ENCODE measurements at places on chromosomes 7 and 10.

DNA sequence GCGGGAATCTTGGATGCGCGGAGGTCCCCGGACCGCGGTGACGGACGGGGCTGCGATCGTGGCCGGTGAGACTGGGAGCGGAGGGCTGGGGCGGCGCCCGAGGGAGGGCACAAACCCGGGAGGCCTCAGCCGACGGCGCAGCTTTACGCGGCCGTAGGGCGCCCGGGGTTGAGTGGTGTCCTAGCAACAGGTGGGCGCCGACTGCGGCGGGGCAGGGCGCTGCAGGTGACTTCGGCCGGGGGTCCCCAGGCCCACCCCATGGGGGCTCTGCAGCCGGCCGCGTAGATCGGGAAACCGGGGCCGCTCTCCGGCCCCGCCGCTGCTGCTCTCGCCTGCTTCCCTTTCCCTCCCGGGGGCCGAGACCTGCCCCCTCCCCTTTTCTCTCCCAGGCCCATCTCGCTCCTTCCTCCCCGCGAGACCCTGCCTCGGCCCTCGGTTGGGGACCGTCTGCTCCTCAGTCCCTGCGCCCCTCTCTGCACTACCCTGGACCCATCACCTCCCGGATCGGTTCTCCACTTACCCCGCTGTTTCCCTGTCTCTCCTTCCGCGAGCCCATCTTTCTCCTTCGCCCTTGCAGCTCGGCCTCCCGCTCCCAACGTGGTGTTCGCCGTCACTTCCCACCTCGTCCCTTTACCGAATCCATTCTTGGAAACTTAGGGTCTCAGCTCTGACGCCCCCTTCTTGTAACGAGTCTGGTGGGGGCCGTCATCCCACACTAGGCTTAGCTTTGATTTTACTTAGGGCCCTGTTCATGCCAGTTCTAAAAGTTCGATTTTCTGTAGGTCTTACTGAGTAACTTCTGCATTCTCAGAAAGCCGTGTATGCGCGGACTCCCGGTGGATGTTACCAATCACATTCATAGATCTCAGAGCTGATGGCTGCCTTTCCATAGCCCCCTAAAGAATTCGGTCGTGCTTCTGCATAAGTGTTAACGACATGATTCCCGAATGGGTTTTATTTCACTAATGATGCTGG, 18.5 kb upstream of the ACBD5 start:
- DNase-seq: no peak

DNA sequence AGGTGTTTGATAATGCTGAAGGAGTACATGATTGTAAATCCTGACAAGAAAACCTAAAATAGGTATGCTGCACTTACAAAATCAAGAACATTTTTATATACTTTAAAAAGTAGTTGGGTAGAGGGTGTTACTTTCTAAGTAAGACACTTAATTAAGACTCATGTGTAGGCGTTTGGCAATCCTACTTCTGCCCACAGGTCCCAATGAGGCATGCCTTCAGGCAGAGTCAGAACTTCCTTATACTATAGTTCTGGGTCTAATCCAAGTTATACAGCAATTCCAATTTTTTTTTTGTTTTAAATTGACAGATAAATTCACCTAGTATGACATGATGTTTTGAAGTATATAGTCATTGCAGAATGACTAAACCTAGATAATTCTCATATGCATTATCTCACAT, 1188.5 kb upstream of the PHF14 start:
- DNase-seq: no peak

DNA sequence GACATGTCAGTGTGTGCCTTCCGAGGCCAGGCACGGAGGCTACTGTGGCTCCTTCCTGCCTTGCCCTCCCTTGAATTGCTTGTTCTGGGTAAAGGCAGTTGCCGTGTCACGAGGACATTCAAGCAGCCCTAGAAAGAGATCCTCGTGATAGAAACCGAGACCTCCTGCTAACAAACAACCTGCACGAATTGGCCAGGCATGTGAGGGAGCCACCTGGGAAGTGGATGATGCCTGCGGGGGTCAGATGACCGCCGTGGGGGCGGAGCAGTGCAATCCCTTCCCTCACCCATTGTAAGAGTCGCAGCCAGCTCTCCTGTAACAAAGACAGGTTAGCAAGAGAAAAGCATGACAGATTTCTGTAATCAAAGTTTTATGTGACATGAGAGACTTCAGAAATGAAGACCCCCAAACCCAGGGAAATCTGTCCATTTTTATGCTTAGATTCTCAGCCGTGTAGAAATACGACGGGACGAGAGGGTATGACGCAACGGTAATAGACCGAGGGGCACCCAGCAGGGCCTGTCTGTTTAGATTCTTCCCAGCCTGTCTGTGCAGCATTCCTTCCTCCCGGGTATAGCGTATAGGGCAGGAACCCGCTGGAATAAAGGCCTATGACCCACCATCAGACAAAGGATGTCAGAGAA, 241.7 kb downstream of the GATA3 start:
- no peak for DNase-seq

DNA sequence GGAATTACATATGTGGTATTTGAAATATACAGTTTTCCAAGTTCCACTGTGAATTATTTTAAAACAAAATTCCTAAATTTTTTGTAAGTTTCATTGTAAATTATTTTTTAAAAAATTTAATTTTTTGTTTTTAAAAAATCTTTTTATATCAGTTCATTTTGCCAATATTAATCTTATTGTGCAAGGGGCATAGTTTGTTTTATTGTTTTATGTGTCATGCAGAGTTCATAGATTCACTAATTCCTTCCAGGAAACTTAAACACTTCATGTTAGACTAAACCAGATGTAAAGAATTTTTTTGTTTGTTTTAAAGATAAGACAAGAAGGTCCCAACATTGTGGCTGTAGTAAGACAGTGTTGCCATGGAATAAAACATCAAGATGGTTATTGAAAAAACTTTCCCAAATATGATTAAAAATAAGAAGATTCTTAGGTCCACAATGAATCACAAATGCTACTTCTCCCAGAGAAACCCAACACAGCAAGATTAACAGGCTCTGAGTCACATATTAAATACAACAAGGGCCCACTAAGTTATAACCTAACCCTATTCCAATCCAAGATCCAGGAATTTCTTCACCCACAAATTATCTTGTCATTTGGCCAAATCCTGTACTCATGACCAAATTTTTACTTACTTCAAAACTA, 464.7 kb upstream of the IGFBP3 start:
- no peak for DNase-seq

GRCh38 chr7:41375582-41375981, 327.3 kb downstream of the INHBA start:
- DNase-seq: no peak

Measured in activated CD4-positive, alpha-beta T cell treated with anti-CD3 and anti-CD28 coated beads for 4 hours (primary cell).